Calu3 (cell line): ENCODE measurements at places on chromosomes 6 and 20. TPM values are rescaled to one million over a fixed set of nuclear protein-coding genes. Genes with fewer than 3 reads are reported as not detected.

The GABRR1 gene
- not detected in 2 replicates for total RNA-seq

The SSTR4 gene
- total RNA-seq, result not detected in 2 replicates

The TRIM31 gene
- total RNA-seq, result 161 and 181 TPM in 2 replicates

- no peak for DNase-seq
Observed at GRCh38 chr6:18586133-18586532, 199.0 kb downstream of the RNF144B start.

GRCh38 chr20:8530022-8530421 is 398.0 kb downstream of the PLCB1 start:
- DNase-seq, result no peak

DNA sequence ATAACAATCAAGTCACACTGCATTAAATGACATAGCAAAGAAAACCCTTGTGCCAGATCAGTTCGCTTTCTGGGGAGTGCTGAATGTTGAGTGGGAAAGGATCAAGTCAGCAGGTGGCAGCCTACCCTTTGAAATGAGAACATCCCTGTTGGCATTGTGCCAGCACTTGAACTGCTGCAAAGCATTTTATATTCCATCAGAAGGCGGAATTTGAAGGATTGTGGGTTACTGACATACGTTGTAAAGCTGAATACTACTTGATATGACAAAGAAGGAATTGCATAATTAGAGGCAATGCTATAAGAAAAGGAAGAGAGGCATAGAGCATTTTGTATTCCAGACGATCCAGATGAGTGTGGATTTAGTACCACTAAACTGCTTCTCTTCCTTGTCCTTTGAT is 26.5 kb downstream of the BCKDHB start:
- peak; percentile 40 for DNase-seq

DNA sequence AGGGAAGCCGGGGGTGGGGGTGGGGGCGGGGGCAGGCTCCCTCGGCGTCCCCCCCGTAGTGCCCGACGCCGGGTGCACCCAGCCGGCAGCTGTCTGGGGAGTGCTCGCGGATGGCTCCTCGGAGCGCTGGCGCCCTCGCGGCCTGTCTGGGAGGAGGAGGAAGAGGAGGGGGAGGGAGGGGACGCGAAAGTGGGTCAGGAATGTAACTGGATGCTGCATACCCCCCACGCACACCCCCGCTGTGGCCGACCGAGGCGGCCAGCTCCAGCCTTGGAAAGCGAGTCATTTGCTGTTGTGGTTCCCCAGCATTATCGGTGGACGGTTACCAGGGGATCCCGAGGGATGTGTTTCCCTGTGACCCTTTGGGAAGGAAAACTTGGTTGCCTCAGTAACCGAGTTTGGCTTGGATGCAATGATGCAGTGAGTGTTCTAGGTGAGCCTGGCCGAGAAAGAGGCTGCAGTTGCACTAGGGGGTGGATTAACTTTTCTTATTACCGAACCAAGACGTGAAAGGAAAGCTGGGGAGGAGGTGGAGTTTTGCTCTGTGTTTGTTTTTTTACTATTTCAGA is 55.2 kb upstream of the RREB1 start:
- DNase-seq, result peak; percentile 36

DNA sequence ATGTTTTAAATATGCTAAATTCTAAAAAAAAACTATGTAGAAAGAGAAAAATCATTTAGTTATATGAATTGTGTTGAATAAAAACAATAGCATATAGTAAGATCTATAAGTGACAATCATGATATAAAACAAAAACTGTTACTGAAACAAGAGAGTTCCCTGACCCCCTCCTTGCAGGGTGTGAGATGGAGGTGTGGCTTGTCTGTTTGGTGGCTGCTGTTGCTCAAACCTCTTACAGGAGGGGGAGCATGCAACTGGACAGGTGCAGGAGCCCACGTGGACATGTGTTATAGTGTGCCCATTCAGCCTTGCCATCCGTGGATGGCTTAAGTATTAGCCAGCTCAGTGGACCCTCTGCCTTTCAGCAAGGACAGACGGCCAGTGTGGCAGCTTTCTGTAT is 206.7 kb downstream of the MOXD1 start:
- DNase-seq, result no peak

DNA sequence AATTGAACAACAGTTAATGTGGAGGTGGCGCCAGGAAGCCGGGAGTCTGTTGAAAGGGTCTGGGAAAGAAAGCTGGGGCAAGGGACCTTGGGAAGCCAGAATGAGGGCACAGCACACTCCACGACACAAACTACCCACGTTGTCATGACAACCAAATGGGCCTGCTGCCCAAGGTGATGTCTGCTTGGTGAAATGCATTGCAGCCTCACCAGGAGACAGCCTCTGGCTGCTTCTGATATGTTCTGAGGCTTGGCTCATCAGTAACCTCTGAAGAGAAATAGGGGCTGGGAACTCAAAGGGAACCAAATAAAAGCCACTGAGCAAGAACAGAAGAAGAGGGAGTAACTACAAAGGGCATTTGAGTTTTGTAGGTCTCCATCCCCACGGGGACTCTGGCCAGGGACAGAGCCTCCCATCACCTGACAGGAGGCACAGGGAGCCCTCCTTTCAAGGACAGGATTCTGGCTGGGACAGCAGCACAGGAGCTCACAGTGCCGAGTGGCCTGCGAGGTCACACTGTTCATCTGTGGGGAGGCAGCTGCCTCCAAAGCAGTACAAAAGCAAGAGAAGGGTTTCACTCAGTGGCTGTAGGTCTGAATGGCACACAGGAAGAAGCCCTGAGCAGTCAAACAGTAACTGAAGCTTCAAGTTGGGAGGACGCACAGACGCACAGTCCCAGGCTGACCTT is 44.6 kb upstream of the KCNK16 start:
- DNase-seq, result no peak

DNA sequence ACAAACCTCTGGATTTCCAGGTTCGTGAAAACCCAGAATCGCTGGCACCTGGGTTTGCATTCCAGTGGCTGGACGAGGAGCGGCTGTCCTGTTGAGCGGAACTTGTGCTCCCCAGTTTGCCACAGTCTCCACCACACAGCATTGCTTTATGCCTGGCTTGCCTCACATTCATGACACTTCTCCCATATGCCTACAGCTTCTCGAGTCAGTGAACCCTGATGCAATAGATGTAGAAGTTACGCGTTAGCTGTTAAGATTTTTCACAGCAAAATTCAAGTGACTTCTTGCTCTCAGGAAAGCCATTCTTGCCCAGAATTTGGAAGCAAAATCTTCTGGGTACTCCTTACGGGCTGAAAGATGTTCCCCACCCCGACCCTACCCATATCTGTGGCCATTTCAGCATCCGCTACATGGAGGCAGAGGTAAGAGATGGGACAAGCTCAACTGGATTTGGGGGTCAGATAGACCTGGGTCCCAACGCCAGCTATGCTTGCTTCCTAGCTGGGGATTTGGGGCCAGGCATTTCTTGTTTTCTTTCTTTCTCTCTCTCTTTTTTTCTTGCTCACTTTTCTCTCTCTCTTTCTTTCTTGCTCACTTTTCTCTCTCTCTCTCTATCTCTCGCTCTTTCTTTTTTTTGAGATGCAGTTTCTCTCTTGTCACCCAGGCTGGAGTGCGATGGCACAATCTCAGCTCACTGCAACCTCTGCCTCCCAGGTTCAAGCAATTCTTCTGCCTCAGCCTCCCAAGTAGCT is 12.4 kb upstream of the GDAP1L1 start:
- no peak for DNase-seq

GRCh38 chr6:1348675-1349074 is 36.8 kb downstream of the FOXQ1 start:
- no peak for DNase-seq
